ENCODE measurements at places on chromosomes 13 and 19.
A peak's percentile ranks its signal among the peaks of the same experiment; 100 is the strongest.

DNA sequence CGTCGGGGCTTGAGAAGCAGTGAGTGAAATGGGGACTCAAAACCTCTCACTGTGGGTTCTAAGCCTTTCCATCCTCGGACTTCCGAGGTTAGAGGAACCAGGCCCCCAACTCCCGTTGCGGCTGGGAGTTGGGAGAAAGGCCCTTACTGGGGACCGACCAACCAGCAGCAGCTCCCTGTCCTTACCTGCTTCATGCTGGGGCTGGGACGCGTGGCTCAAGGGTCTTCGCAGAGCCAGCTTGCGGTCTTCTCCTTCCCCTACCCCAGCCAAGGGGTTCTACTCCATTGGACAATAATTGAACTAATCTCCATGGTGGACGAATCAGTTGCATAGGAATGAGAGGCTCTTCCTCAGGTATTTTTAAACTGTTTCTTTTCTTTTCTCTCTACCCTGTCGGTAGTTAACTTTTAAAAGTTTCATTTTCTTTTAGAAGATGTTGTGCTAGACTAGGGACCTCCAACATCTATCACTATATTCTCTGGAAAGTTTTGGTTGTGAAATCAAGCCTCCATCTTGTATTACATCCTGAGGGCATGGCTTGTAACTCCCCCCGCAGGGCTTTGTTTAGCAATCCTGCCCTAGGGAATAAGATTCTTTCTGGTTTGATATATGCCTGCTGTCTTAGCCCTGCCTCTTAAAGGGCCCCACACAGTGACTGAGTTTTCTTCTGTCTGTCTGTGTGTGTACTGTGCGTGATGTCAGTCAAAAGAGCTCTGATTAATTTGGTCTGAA lies 1027.1 kb upstream of the PCDH9 start:
- no peak for DNase-seq

DNA sequence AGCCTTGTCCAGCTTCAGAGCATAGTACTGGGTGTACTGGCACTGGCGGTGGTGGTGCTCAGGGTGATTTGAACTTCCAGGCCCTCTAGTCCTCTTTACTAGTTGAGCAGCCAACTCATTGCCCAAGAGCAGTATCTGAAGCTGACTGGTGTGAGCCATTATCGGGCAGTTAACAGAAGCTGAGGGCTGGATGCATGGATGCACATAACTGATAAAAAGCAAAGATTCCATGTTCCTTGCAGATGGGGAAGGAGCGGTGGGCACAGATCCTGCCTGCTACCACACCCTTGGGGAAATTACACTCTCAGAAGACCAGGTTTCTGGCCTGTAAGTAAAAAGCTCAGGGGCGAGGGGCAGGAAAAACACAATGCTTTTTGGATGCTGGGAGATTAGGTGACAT lies 499.4 kb upstream of the ARGLU1 start:
- DNase-seq: no peak

GRCh38 chr19:33286899-33287298 lies 15.4 kb downstream of the CEBPA start:
- no peak for DNase-seq

GRCh38 chr13:98575904-98576199 lies 1.1 kb downstream of the STK24 start:
- DNase-seq: no peak

GRCh38 chr13:79448413-79448812 lies 32.5 kb upstream of the NDFIP2 start:
- DNase-seq: no peak

- DNase-seq: no peak
These were observed 1019.4 kb upstream of the SLC10A2 start for GRCh38 chr13:104085611-104086010.

GRCh38 chr19:21474671-21475181 lies 30.7 kb upstream of the ZNF429 start:
- peak; percentile 73 for DNase-seq

- peak; percentile 34 for DNase-seq
These were observed 82.8 kb upstream of the MTIF3 start for GRCh38 chr13:27533155-27533643.

DNA sequence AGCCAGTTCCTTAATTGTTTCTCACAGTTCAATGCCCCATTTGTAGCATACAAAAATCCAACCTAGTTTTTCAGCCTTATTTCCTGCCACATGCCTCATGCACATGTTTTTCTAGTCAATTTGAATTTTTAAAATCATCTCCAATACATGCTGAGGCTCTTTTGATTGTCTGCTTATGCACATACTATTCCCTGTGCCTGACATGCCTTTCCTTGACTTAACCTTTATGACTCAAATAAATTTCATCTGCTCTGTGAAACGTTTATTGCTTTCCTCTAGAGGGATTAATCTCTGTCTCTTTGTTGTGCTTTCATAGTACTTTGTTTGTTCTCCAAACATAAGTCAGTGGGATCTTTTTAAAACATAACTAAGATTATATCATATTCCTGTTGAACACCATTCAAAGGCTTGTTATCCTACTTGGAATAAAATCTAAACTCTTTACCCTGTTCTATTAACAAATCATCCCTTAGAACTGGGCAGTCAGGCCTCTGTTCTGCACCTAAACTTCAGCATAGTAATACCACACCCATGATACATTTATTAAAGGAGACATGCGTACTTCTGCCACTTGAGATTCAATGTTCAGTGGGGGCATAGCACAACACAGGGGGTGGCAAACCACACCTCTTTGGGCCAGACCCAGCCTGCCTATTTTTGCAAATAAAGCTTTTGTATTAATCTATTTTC lies 346.6 kb downstream of the FGF14 start:
- DNase-seq: no peak
